Stomach (tissue), 19 donors: ENCODE measurements at places on chromosomes 12 and 14. TPM values are rescaled to one million over a fixed set of nuclear protein-coding genes. Genes with fewer than 3 reads are reported as not detected.

The LPCAT3 gene
- 92.9 TPM for total RNA-seq

The TCL1B gene
- not detected for total RNA-seq

The KIAA0586 gene
- total RNA-seq: 39.1 TPM

The TMEM119 gene
- 0.87 TPM for total RNA-seq

The LBHD2 gene
- not detected for total RNA-seq

The ASCL1 gene
- total RNA-seq: not detected

The TDRD9 gene
- not detected for total RNA-seq

GRCh38 chr12:753611-754472, 1.5 kb downstream of the WNK1 start:
- peak; percentile 51 for DNase-seq

- no peak for DNase-seq
Observed at GRCh38 chr12:122544537-122544936, 17.5 kb downstream of the KNTC1 start.

DNA sequence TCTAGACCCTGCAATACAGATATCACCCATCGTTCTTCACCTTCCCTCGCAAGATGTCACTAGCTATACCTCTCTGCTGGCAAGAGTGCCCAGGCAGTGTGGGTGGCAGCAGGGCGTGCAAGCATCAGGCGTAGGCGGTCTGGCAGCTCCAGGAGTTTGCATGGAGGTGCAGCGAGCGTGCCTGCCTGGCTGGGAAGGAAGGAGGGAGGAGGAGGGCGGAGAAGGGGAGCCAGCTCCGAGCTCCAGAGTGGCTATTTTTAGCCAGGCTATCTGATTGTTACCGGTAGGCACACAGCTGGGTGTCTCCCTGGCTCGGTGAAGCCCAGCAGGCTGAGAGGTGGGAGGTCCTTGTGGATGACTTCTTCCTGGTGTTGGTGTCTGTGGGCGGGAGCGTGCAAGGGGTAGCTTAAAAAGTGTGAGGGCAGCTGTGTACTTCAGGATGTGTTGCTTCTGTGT, 6.2 kb downstream of the FOXJ2 start:
- peak; percentile 85 for DNase-seq

DNA sequence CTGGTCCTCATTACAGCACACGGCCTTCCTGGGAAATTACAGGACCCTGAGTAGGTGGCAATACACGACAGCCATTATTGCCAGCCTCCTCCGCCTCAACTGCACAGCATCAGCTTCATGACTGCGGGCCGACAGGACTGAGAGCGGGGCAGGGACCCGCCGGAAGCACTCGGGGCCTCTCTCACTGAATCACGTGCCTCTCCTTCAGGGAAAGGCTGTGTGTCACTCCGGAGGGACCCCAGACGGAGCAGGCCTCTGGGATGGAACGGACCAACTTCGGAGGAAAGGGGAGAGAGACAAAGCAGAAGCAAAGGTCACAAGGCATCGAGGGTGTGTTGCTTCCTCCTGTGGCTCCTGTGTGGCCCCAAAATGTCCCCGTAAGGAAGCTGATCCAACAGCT, 90.0 kb downstream of the RNF34 start:
- no peak for DNase-seq

DNA sequence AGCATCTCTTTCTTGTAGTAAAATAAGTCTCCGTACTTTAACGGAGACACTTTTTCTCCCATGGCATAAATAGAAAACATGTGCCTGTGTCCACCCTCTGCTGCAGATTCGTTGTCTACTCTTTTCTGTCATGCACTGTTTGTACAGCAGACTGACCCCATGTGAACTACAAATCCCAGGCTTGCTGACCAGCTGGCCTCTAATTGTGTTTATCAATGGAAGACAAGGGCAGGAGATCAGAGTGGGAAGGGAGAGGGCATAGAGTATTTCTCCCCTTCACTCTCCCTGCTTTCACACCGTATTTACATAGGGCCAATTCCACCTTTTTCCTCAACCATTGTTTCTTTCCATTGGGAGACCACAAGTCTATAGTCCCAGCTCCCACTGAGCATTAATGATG, 31.0 kb upstream of the TMTC2 start:
- no peak for DNase-seq

GRCh38 chr12:41193311-41193710, 5.2 kb downstream of the PDZRN4 start:
- DNase-seq: no peak

DNA sequence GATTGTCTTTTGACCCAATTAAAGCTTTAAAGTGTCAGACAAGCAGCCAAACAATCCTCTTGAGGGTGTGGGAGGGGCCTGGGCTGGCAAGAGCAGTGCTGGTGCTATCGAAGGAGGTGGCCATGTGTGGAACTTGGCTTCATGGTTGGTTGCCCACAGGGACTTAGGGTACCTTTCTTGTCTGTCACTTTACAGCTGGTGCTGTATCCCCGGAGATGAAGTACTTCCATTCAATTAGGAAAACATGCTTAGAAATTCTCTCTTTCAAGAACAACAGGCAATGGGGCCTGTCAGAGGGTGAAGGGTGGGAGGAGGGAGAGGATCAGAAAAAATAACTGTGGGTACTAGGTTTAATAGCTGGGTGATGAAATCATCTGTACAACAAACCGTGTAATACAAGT, 86.5 kb downstream of the DAAM1 start:
- peak; percentile 27 for DNase-seq

DNA sequence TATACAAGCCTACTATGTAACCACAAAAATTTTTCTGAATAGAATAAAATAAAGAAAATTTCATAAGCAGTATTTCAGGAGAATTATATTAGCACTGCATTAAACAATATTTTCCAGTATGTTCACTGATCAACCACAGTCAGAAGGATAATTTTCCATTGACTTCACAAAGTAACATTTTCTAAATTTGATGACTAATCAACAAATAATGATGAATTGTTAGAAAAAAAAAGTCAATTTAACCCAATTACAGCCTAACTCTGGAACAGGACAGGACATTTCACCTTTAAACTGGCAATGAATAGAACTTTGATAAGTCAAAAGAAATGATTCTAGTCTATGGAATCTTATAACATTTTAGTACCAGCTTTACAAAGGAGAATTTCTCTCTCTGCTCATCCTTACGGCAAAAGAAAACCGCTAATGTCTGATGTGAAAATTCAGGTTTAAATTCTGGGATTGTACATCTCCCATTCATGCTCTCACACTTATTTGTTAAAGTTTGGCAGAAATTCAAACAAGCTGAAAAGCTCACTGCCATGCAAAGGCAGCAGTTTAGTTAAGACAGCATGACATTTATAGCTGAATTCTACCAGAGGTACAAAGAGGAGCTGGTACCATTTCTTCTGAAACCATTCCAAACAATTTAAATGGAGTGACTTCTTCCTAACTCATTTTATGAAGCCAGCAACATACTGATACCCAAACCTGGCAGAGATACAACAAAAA, 84.5 kb downstream of the MDGA2 start:
- DNase-seq: no peak

GRCh38 chr14:61894452-61895077, 132.3 kb downstream of the SNAPC1 start:
- DNase-seq: peak; percentile 65

- peak; percentile 27 for DNase-seq
Observed at GRCh38 chr14:68113343-68113930, 293.9 kb downstream of the RAD51B start.

DNA sequence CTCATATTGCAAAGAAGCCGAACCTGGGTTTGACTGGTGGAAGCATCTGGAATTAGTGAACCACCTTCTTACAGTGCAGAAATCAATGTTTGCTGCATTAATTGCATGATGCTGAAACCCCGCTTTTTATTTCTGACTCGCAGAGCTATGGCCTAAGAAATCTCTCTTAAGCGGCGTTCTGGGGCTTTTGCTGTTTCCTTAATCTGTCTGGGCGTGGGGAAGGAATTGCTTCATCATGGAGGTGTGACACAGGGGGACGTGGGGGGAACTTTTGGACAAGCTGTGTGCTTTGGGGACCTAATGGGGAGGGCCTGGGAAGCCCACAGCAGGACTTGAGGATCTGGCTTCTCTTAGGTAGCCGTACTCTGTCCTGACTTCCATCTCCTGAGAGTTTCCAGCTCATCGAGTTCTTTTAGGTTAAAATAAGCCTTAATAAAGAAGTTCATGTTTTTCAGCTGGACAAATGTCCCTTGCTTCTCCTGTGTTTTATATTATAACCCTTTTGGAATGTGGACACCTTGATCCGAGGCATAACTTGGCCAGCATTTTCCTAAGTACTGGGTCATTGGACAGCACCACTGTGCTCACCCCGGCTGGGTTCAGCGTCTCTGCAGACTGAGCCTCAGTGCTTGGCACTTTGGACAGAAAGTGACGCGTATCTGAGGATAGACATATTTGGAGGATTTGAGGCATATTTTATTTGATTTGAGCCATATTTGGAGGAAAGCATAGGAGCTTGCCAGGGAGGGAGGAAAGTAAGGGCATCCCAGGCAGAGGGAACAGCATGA, 192.1 kb upstream of the MYL2 start:
- DNase-seq: no peak

DNA sequence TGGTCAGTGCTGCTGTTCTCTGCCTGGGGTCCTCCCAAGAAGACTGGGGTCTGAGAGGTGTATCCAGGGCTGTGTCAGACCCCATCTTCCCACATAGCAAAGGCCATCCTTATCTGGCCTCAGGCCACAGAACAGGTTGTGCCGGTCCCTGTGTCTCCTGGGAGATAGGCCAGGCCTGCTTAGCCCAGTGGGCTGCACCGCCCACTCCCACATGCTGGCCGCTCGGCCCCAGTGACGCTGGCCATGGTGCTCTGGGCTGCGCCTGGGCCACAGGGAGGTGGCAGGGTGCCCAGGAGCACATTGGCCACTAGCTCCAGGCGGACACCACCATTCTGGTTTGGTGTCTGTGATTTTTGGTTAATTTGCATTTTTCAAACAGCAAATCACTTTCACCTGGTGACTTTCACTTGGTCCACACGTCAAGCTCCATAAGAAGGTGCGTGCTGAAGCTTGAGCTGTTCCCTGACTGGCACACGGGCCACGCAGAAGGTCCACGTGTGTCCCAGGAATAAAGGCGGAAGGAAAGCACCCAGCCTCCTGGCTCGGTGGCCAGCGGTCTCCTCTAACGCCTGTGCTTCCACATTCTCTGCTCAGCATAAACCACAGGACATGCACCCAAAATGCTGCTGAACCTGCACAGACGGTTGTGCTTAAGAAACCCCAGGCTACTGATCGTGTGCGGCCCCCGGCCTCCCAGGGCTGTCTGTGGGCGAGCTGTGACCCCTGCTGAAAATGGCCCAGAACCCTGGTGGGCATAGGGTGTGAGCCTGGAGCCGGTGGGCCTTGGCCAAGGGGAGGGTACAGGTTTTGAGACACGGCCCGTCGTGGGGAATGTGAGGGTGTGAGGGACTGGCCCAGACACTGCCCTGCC, 4.6 kb downstream of the FBRSL1 start:
- DNase-seq: peak; percentile 70

DNA sequence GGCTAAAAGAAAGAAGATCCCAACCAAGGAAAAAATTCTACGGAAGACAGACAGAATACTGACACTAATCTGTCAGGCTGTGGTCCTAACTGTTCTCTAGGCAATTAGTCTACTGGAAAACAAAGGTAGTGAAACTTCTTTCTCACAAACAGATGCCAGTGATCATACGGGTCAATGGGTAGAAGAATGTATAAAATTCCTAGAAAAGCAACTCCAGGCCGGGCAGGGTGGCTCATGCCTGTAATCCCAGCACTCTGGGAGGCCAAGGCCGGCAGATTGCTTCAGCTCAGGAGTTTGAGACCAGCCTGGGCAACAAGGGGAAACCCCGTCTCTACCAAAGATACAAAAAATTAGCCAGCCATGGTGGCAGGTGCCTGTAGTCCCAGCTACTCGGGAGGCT, 64.8 kb downstream of the HECTD4 start:
- no peak for DNase-seq

DNA sequence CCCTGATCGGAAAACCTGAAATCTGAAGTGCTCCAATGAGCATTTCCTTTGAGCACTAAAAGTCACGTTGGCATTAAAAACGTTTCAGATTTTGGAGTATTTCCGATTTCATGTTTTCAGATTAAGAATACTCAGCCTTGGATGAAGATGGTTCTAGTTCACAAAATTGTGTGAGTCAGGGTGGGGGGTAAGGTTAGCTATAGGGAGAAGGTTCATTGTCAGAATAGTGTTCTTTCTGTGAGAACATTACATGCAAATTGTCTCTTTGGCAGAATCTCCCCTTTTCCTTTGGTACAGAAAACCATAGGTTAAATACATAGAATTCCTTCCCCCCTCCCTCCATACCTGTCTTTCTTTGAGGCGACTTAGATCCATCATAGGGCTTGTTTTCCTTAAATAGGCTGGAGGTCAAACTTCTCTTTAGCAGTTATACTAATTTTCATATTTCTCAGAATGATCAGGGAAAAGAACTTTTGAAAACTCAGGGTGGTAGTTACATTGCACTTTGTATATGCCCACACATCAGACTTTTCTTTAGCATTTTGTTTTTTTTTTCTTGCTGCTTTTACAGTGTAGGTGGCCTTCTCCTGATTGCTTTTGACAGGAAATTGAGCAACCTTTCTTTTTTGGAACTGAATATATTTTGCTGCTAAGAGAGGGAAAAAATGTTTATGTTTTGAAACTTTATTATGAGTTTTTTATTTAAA, 503.5 kb downstream of the PCNX1 start:
- DNase-seq: no peak

GRCh38 chr12:113159937-113160336, 10.4 kb downstream of the CFAP73 start:
- no peak for DNase-seq

DNA sequence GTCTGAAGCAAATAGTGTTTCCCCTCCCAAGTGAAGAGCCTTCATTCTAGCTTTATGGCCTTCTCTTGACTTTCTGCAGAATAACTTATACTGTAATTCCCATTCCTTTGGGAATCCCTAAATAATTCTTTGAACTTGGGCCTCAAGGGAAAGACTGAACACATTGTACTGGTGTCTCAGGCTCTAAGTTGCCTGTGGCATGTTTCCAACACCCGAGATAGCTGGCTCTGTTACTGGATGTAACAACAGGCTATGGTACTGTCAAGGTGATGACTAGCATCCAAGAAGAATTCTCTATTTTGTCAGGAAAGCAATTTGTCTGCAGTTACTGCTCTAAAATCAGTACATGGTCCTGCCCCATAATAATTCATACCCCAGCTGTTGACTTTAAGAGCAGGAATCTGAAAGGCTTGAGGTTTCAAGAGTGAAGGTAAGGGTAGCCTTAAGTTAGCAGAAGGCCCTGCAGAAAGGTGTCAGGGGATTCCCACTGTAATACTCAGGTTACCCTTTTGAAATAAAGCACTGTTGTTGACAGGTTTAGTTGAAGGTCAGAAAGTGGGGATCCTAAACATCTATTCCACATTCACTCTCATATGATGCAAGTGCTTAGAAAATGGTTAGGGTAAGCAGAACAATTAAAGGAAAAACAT, 5.2 kb downstream of the GPX2 start:
- DNase-seq: no peak

GRCh38 chr14:20583908-20584307, 3.9 kb downstream of the RNASE11 start:
- no peak for DNase-seq
